ENCODE measurements at places on chromosomes 5 and 9. TPM values are rescaled to one million over a fixed set of nuclear protein-coding genes. Genes with fewer than 3 reads are reported as not detected.

- no peak for DNase-seq
Observed at GRCh38 chr9:31005086-31005665, 1379.3 kb upstream of the ACO1 start.

DNA sequence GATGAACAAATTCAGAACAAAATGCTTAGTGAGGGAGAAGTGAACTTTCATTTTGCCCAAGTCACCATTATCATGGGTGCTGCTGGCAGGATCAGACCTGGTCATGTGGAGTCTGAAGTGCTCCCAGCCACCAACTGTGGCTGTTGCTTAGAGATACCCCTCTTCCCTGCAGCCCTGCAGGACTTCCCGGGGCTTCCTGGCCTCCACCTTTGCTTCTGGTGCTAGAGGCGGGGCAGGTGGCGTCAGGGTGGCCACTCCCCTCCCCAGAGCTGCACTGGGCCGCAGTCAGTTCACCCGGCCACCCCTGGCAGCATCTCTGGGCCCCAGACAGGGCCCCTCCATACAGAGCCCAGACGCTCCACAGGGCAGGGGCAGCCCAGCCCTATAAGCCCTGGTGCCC lies 30.0 kb upstream of the SLC12A7 start:
- no peak for DNase-seq

DNA sequence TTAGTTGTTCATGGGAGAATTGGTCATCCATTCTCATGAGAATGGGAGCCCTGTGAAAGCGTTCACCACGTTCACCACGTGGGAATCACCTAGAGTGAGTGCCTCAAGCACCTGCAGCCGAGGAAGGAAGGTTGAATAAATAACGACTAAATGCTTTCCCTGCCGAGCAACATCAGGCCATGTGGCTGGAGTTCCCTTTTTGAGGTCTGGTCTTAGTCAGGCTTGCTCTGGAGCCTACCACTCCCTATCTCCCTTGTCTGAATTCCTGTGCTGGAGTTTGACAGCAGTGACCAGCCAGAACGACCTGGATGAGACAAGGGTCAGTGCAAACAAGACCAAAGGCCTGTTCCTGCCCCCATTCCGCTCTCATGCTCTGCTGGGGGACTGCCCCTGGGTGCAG lies 28.5 kb downstream of the KCNMB1 start:
- DNase-seq = no peak

DNA sequence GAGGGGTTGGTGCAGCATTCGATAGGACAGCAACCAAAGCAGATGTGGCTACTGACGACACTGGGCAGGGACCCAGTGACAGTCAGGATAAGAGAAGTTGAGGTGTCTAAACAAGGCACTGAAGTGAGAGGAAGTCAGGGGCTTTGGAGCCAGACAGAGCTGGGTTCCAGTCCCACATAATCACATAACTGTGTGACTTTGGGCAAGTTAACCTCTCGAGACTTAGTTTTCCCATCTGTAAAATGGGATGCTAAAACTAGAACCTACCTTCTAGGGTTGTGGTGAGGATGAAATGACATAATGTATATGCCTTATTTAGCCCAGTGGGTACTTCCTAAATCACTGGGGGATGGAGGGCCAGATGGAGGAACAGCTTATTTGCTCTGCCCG lies 3.1 kb downstream of the ANGPTL2 start:
- DNase-seq = no peak

- no peak for DNase-seq
Observed at GRCh38 chr5:28190011-28190410, 1151.6 kb upstream of the CDH9 start.

DNA sequence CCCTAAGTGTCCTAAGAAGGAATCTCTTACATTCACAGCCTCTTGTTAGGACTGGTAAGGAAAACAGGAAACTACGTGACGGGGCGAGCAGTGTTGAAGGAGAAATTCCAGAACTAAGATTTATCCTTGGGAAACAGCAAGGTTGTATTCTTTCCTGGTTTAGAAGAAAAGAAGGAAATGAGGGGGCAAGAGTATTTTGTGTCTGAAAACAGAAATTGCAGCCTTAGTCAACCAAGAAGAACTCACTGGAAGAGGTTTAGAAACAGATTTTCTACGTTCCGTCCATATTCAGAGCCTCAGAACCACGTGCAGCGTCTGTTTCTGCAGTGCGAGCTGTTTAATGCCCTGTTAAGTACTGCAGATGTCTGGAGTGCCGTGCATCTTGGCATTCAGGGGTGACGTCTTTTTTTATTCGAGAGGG lies 75.2 kb downstream of the GOLPH3 start:
- no peak for DNase-seq

DNA sequence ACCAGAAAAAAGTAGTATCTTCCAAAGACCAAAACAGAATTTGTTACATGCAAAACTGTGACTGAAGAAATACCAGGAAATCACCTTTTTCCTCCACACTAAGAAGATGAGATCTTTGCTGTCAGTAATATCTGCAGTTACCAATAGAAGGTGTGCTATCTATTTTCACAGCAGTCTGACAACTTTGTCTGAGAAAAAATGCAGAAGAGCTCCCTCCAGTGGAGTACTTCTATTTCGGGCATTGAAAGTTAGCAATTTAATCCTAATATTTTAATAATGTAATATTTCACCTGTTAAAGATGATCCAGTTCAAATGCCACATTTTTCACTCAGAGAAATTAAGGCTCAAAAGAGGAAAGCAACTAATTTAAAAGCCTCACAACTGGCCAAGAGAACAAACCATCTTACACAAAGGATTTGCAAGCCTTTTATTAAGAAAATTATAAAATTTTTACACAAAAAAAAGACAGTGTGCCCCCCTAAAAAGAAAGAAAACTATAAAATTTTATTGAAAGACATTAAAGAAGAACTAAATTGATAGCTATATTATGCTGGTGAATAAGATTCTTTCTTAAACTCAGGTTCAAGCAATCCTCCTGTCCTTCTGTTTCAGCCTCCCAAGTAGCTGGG lies 50.6 kb downstream of the DEPDC1B start:
- peak; percentile 11 for DNase-seq

DNA sequence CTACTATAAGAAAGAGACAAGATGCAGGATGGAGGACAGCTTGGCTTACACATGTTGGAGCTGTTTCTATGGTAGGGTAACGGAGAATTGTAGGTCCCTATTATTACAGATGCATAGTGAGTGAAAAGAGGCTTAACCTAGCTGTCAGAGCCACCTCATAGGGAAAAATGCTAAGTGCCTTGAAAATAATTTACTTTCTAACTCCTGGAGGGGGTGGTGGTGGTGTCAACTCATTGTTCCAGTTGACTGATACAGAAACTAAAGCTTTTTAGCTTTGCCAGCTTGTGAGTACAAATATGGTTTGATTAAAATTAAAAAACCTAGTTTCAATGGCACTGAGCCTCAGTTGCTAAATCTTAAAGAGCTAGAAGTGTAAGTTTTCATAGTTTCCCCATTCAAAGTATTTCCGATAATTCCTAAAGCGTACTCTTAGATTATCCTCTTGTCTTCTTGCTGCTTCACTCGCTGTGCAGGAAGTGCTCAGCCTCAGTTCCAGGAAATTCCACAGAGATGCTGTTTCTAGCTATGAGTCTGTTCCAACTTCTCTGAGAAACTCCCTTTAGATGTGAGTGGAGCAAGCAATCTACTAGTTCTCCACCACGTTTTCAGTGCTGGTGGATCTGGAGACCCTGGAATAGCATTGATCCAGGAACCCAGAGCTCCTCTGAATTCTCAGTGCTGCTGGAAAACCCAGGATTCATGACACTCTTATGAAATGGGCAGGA lies 265.2 kb downstream of the DMAC1 start:
- no peak for DNase-seq

DNA sequence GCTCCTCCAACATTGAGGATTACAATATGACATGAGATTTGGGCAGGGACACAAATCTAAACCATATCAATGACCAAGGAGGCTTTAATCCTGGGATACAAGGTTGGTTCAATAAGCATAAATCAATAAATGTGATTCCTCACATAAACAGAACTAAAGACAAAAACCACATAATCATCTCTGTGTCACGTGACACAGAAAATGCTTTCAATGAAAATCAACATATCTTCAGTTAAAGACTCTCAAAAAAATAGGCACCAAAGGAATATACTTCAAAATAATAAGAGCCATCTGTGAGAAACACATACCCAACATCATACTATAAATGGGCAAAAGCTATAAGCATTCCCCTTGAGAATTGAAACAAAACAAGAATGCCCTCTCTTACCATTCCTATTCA lies 604.9 kb downstream of the SEMA5A start:
- DNase-seq = no peak

DNA sequence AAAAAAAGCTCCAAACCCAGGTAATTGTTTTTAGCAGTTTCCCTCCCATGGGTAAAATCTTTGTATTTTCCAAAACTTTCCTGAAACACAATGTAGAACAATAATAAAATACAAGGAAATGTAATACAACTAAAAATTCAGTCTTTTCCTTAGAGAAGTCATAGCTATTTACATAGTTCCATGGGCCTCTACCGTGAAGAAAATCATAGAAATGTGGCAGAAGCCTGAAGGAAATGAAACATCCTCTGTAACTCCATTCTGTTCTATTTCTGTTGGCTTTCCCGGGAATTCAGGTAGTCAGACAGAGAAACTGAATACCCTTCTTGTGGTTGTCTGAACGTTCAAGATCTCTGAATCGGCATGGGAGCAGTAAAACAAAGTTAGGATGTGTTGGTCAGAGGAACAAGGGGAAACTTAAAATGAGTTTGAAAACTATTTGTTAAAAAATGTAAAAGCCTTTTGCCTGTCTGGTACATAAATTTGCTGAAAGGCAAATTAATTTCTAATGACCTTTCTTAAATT lies 202.4 kb upstream of the ZNF608 start:
- DNase-seq = no peak

DNA sequence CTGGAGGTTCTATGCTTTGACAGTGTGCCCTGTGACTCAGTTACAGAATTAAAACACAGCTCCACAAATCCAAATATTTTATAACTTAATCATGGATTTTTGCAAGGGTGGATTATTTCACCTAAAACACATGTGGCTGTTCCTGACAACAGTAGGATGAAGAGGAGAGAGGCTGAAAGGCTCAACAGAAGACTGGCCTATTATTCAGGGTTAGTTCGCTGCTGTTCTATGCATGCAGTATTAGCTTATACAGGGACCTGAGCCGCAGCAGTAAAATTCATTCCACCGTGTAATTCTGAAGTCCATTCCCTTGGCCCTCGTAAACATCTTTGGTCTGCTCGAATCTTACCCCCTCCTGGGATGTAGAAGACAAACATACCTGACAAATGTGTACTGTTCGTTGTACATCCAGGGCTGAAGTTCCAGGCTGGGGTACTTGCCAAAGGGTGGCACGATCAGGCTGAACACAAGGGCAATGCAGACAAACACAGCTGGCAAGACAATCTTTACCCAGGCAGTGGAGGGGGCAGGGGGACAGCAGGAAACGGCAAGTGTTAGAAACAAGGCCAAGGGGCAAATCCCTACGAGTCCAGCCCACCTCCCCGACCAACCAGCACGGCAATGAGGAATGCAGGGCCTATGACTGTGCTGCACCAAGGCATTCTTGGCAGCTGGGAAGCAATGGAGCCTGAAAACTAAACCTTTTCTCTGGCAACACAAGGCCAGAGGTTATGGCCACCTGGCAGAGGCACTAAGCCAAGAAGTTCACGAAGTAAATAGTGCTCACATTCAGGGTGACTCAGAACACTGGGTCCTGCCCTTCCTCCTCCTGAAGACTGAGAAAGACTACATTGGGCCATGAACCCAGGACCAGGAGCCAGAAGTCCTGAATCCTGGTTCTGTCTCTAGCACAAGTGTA lies 46.8 kb downstream of the NIPSNAP3B start:
- no peak for DNase-seq

GRCh38 chr5:31537851-31538250 lies 5.8 kb downstream of the C5orf22 start:
- peak; percentile 2 for DNase-seq

GRCh38 chr9:95045751-95046150 lies 271.8 kb downstream of the FANCC start:
- no peak for DNase-seq

GRCh38 chr5:26662806-26663360 lies 375.5 kb downstream of the CDH9 start:
- DNase-seq = no peak

GRCh38 chr9:113205432-113205831 lies 15.6 kb downstream of the FKBP15 start:
- no peak for DNase-seq

DNA sequence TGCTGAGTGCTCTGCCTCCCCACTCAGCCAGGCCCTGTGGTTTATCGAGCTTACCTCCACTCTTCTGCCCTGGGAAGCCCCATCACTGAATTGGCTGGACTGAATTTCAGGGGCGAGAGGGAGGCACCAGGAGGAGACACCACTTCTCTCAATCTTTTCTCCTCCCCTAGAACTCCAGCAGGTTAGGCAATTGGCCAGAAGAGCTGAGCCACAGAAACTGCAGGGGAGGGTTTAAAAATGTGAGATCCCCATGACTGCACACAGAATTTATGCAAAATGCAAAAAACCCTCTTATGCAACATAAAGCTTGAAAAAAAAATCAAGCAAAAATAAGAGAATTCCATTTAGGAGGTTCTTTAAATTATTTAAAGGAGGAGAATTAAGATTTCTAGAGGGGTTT lies 29.9 kb downstream of the TUT7 start:
- DNase-seq = peak; percentile 10

GRCh38 chr9:3929345-3930047 lies 370.4 kb downstream of the GLIS3 start:
- no peak for DNase-seq

DNA sequence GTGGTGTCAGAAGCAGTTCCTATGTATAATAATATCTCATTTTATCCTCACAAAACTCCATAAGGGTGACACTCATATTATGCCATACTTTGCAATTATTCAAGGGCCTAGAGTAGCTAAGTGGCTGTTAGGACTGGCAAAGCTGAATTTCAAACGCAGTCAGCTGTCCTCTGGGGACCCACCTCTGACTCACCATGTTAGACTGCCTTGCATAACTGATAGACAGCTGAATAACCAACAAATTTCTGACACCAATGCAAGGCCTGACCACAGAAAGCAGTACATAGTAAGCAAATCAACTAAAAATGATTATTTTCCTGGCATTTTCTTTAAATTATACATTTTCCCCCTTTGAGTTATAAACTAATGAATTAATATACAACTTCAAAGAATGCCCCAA lies 251.6 kb upstream of the PTGER4 start:
- DNase-seq = no peak

Gene PRSS3
- 0.64 TPM for polyA plus RNA-seq

Gene ERAP2
- 2.7 TPM for polyA plus RNA-seq

Gene SAXO1
- polyA plus RNA-seq = 0.01 TPM

Gene SLC1A3
- 2.2 TPM for polyA plus RNA-seq

Gene GRIA1
- polyA plus RNA-seq = 0.42 TPM
